Activated T-helper 2 cell treated with anti-CD3 and anti-CD28 coated beads, Interferon-gamma antibody, Interleukin-2, Interleukin-4, amounts not matched to agents 10 μg/mL and 5 μg/mL and 100 μg/mL, durations not matched to agents 14 hours and 24 hours and 36 hours (primary cell): ENCODE measurements at places on chromosomes 1 and 21. TPM values are rescaled to one million over a fixed set of nuclear protein-coding genes. Genes with fewer than 3 reads are reported as not detected.

DNA sequence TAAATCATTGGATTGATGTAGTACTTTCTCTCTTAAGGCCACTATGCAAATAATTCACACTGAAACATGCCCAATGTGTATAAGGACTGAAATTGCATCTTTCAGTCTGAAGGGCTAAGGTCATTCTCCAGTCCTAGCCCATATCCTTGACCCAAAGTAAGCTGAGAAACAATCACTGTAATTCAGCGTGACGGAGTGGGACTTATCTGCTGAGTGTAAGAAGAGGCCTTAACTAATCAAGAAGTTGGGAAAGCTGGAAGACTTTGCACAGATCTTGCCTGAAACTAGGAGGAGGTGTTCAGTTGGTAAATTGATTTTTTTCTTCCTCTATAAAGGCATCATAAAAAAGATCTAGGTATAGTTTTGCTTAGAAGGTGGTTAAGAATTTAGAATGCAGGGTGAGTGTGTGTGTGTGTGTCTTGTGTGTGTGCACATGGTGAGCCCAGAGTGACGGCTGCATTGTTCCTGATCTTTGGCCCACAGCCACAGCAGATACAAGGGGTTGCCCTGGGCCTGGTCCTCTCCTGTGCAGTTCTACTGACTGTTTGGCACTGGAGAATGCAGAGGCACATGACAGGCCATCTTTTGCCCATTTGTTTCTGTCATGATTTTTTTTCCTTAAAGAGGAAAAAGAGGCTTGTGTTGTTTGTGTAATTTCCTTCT lies 13.3 kb upstream of the PPP2R5A start:
- no peak for DNase-seq

- no peak for DNase-seq
Observed at GRCh38 chr1:70382682-70383081, 28.2 kb upstream of the ANKRD13C start.

The OPTC gene
- total RNA-seq = not detected in 2 replicates

GRCh38 chr1:10866321-10867093 lies 70.1 kb upstream of the CASZ1 start:
- DNase-seq = no peak

The TRAF5 gene
- total RNA-seq = 63.8 and 64.6 TPM in 2 replicates

- DNase-seq = no peak
Observed at GRCh38 chr1:3604997-3605823, 6.1 kb downstream of the MEGF6 start.

The ADAM15 gene
- 72.0 and 74.8 TPM in 2 replicates for total RNA-seq

DNA sequence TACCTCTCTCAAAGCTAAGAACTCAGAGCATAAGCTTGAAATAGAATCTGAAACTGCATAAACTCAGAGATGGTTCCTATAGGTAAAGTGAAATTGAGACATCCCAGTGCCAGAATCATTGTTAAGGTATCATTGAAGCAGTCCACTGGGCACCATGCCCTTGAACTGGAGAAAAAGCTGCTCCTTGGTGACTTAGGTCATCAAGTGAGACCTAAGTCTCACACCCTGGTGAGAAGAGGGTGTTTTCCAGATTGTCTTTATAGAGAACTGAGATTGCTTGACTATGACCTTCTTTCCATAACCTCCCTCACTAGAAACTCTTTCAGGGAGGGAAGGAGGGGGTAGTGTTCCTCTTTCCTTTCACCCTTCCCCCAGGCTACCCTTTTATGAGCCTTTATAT lies 9.4 kb upstream of the ATP6V1G3 start:
- no peak for DNase-seq
